ENCODE measurements at places on chromosomes 7 and 10.

- no peak for DNase-seq
These were observed 534.2 kb upstream of the C7orf33 start for GRCh38 chr7:148056406-148056805.

GRCh38 chr7:61111-61510 is 131.3 kb upstream of the FAM20C start:
- no peak for DNase-seq

GRCh38 chr10:127424594-127425264 is 124.4 kb upstream of the NPS start:
- DNase-seq = no peak

GRCh38 chr10:75404815-75405597 is 3.4 kb upstream of the ZNF503 start:
- DNase-seq = no peak

DNA sequence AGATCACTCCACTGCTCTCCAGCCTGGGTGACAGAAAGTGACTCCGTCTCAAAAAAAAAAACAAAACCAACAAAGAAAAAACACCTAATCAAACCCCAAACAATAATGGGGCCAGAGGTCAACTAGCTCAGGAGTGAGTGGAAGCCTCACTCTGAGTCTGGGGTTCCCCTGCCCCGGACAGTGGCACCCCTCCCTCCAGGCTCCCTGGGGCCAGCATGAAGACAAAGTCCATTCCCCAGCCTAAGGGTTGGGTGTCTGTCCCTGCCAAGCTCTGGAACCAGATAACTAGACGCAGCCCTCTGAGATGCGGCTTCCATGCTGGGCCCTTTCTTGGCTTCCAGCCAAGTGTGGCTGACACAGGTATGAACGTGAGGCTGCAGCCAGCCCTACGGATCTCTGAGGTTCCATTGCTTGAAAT is 1.7 kb upstream of the FUOM start:
- no peak for DNase-seq

DNA sequence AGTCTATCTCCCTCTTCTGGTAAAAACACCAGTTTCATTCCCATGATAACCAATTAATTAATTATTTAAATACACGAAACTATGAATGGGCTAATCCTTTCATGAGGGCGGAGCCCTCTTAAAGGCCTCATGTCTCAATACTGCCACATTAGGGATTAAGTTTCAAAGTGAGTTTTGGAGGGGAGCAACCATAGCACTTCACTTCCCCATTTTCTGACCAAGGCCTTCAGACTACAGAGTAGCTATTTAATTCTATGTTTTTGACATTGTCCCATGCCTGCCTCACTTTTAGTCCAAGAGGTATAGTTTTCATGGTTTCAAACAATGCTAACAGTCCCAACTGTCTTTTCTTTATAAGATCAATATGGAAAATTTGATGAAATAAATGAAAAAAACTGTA is 618.6 kb downstream of the ZWINT start:
- DNase-seq = no peak

Data from HCEC 1CT (cell line).